ENCODE measurements at places on chromosomes 13 and 19.
A peak's percentile ranks its signal among the peaks of the same experiment; 100 is the strongest.

DNA sequence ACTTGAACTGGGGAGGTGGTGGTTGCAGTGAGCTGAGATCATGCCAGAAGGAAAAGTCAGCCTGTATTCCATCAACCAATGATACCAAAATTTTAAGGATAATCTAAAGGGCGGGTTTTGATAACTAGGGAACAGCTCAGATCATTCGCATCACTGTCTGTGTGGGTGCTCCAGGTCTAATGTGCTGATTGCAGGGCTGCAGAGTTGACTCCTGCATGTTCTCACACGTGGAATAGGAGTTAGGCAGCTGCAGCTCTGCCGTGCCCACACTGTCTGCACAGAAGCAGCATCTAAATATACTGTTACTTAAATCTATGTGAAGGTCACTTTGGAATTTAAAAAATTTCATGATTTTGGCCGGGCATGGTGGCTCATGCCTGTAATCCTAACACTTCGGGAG, 4.3 kb upstream of the PARP4 start:
- no peak for DNase-seq

- DNase-seq: no peak
Observed at GRCh38 chr13:76552041-76552772, 334.0 kb downstream of the KCTD12 start.

DNA sequence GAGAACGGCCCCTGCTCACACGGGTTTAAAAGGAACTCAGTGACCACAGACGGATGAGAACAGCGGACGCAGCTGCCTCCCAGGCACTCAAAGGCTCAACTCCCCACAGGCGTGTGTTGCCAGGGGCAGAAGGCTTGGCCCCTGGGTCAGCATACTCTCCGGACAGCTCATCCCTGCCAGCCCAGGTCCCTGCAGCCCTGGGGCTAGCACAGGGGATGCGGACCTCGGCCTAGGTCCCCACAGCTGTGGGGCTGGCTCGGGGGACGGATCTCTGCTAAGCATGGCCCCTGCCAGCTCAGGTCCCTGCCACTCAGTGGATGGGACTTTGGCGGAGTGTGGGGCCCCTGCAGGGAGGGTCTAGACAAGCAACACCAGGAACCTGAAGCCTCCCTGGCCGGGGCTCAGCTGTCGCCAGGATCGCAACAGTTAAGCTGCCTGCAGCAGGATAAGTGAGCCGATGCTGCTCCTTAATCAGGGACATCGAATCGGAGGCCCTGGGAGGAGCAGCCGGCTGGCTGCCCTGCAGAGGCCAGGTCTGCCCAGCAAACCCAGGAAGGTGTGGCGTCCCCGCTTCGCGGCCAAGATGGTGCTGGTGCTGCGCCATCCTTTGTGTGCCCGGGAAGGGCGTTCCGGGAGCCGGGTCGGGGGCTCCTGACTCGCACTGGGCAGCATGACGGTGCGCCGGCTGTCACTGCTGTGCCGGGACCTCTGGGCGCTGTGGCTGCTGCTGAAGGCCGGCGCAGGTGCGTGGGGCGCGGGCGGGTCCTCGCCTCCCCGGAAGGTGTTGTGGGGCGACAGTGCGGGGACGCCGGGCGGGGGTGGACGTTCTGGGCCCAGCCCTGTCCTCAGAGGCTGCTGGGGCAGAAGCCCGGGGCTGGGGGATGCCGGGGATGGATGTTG, 32.5 kb downstream of the MCF2L start:
- DNase-seq: peak; percentile 18

DNA sequence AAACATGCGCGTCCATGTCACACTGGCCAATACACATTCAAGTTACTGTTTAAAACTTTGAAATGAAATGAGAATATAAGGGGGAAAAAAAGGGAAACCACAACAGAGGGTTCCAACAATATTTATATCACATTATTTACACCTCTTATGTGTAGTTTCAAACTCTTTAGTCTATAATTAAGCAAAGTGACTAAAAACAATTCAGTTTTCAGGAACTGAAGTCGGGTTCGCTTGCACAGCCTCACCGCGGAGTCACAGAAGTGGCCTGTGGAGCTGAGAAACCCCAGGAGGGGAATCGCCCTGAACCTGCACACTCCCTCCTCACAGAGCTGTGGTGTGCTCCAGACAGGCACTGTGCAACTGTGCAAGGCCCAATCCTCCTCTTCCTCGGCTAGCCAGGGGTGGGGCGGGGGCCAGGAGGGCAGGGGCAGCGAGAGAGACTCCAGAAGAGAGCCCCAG, 75.9 kb downstream of the STK24 start:
- no peak for DNase-seq
